ENCODE measurements at places on chromosomes 11 and 22.

DNA sequence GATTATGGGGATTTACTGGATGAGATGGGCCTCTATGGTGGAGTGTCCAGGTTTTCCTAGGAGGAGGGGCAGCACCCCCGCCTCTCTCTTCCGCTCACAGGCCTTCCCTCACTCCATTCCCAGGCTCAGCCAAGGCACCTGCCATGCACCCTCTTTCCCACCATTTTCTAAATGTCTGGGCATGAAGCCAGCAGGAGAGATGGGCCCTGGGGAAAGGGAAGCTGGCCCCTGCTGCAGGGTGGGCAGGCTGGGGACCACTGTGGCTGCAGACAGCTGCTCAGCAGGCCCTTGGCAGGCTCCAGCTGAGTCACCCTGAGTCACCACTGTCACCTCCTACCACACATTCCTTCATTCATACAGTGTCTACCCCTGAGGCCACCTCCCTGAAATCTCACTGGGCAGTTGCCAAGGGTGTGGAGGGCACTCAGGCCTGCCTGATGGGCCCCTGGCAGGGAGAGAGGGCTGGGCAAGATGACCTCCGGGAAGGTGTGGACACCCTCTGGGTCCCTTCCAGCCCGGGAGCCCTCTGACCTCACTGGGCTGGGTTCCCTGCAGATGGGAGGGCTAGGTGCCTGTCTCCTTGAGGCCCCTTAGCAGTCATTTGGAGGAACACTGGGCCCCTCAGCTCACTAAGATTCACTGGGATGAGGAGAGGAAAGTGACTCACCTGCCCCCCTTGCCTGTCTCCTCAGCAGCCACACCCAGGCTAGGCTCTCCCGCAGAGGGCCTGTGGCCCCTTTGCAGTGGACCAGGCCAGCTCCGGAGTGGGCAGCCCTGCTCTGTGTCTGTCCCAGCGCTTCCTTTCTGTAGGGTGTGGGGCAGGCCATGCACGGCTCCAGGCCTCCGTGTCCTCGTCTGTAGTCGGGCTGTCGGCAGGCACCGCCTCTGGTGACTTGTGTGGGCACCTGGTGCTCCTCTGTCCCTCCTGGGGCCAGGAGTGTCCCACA, 7.8 kb downstream of the MYEOV start:
- no peak for DNase-seq

GRCh38 chr11:723120-723883, 17.3 kb downstream of the EPS8L2 start:
- DNase-seq = peak; percentile 55

DNA sequence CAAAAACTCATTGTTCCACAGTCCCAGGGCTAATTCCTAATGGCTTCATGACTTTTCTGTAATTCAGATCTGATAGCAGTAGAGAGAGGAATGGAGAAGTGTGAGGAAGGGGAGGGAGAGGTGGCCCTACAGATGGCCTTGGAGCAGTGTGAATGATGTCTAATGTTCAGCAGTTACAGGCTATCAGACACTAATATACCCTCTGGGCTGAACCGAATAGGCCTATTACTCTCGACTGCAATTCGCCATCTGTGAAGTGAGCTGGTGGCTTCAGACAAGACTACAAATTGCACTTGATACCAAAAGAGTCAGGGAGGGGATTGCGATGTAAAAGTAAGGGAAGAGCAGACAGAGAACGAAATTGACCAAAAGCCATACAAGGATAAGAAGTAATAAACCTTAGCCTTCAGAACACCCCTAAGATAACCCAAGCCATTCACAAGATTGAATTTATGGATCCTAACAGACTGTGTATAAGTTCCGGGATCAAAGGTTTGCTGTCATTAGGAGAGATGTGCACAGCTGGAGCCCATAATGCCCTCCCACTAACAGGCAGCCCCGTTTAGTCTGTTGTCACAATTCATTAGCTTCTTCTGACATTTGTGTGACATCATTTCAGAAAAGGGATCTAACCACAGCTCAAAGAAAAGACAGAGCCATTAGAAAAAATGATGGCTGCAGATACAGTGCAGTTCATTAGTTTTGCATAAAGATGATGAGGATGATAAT, 642.4 kb upstream of the API5 start:
- no peak for DNase-seq

- DNase-seq = no peak
These were observed 1089.1 kb downstream of the TBC1D22A start for GRCh38 chr22:47851586-47851985.

DNA sequence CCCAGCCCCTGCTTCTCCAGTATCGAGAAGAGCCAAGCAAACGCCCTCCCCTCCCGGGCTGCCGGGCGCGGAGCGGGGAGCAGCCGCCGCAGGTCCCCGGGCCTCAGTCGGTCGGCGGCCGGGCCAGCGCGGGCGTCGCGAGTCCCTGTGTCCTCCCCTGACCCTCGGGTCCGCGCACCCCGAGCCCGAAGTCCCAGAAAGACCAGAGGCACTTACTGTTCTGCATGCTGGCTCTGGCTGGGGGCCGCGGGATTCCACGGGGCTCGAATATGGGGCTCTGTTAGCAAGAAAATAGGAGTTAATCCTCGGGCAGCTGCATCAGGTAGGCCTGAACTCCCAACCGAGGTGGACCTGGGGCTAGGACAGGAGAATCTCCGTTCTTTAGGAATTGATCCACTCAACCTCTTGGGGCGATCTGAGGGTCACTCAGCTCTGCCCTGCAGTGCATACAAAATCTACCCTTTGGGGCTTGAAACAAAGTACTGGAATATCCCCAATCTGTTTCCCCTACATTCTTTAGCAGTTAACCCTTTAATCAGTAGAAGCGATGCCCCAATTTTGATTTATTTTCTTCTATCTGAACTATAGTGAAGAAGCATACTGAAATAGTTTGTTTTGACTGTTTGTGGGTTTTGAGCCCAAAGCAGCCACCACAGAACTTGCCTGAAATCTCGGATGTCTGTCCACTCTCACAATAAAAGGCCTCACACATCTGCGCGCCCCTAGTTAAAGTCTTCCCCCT, 4.8 kb downstream of the PAX6 start:
- DNase-seq = no peak

- no peak for DNase-seq
These were observed 16.7 kb downstream of the OR4C3 start for GRCh38 chr11:48341466-48341865.

All from NCI-H1436 (cell line).